ENCODE measurements at places on chromosomes 4 and X. TPM values are rescaled to one million over a fixed set of nuclear protein-coding genes. Genes with fewer than 3 reads are reported as not detected.

Gene CXCL11
- 0.07 TPM for total RNA-seq

Gene MID2
- total RNA-seq = 10.8 TPM

Gene PRKG2
- 0.28 TPM for total RNA-seq

Gene SCLT1
- total RNA-seq = 9.0 TPM

Gene ENOX2
- 10.3 TPM for total RNA-seq
